ENCODE measurements at places on chromosomes 2 and 18.

- DNase-seq: no peak
Measured at GRCh38 chr2:79982445-79982844, 322.1 kb downstream of the LRRTM1 start.

DNA sequence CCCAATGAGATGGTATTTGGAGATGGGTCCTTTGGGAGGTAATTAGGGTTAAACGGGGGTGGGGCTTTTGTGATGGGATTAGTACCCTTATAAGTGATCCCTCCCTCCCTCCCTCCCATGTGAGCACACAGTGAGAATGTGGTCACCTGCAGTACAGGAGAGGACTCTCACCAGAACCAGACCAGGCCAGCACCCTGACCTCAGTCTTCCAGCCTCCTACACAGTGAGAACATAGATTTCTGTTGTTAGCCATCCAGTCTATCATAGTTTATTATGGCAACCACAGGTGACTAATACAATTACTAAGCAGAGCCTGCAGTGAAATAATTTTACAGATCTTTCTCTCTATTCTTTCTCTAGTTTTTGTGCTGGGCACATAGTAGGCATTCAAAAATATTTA is 137.7 kb upstream of the PKDCC start:
- no peak for DNase-seq

- no peak for DNase-seq
Measured at GRCh38 chr2:207093234-207093633, 72.5 kb downstream of the KLF7 start.

DNA sequence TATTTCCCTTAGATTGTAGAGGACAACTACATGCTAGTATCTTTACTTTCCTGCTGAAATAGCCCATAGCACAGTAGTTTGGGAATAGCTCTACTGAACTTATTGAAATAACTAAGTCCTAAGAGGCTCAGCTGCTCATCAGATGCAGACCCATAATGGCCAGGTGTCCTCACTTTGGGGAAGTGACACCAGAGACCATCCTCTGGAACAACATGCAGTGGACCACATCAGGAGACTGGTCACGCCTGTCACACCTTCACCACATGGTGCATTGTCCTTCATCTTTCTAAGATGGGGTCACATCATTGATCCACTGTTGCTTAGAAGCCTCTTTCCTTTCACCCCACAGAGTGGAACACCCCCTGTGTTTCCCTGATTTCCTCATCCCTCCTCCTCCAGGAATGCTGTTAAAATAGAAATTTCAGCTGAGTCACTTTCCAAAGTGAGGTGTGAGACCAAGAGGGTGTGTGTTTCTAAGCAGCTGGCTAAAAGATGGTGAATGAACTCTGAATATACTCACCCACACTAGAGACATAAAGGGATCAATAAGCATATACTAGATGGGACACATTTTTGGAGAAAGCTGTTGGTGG is 215.2 kb upstream of the LRRTM1 start:
- DNase-seq: no peak
